ENCODE measurements at places on chromosomes 11 and 22.
A peak's percentile ranks its signal among the peaks of the same experiment; 100 is the strongest.

- DNase-seq = no peak
- no peaks in the 10 kb centered on the region for H3K27me3 ChIP-seq
Measured at GRCh38 chr22:45891471-45891995, 85.4 kb downstream of the WNT7B start.

- DNase-seq = no peak
Measured at GRCh38 chr22:32318361-32318760, 39.3 kb upstream of the RFPL3 start.

GRCh38 chr11:115695677-115696364, 191.6 kb upstream of the CADM1 start:
- H3K36me3 ChIP-seq = no peaks in the 10 kb centered on the region
- no peak for DNase-seq
- H3K27me3 ChIP-seq = no peaks in the 10 kb centered on the region
- H3K4me3 ChIP-seq = no peak overlapping the region
- peaks cover 12% of the 10 kb centered on the region for H3K4me1 ChIP-seq

DNA sequence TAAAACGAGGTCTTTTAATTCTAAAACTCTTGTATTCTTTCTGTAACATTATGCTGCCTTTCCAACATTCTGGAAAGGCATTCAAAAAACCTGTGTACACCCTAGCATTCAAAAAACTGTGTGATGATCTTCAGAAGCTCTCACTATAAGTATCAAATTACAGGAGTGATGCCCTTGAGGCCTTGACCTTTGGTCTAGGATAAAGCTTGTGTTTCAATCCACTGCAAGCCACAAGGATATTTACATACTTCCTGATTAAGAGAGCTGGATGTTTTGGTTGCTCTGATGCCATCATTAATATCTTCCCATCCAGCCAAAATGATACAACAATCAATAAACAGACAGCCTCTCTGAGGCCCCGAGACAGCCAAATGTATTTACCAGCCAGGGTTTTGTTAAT, 11.9 kb downstream of the CLPB start:
- no peak overlapping the region for H3K27ac ChIP-seq
- no peak for DNase-seq
- no peak overlapping the region for H3K4me3 ChIP-seq
- peaks cover 3% of the 10 kb centered on the region for H3K4me1 ChIP-seq
- H3K36me3 ChIP-seq = no peaks in the 10 kb centered on the region

DNA sequence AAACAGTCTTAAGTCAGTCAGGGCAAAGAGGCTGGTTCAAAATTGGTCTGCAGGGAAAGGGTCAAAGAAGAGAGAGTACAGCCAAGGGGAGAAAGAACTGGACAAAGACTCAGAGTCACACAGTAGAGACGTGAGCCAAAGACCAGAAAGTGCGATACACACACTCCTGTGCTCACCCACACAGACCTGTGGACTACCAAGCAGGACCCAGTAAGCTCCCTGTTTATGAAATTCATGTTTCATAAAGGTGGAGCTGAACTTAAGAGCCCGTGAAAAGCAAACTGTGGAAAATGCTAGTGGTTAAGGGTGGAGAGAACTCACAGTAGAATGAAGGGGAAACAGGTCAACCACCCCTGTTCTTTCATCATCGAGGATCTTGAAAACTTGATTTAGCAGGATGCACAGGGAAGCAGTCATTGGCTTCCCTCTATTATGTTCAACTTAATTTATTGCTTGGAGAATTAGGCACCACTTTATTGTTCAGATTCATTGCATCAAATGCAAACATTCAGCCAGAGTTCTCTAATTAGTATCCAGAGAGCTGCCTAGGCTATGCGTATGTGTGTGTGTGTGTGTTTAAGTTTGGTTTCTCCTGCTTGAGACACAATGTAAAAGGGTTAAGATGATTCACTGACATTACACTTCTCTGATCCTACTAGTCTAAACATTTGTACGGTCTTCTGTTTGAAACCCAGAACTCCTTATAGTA, 160.9 kb upstream of the MTMR2 start:
- H3K27me3 ChIP-seq = no peaks in the 10 kb centered on the region
- DNase-seq = no peak
- H3K4me1 ChIP-seq = no peaks in the 10 kb centered on the region
- H3K27ac ChIP-seq = no peak overlapping the region
- H3K4me3 ChIP-seq = no peak overlapping the region

DNA sequence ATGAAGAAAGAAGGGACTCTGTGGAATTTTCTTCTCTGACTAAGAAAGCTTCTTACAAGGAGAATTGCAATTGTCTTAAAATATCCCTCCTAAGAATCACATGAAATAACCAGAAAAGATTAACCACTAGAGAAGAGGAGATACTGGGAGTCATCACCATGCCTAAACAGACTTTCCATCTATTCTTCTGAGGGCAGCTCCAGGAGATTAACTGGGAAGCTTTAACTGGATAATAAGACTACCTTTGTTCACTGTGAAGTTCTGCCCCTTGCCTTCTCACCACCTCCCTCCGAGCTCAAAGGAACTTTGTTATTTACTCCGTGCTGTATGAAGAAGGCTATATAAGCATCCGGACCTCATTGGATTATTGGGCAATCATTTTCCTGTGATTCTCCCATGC, 24.5 kb upstream of the MMP7 start:
- H3K27me3 ChIP-seq = no peaks in the 10 kb centered on the region
- no peak overlapping the region for H3K4me3 ChIP-seq
- no peak for DNase-seq

GRCh38 chr11:60251485-60252212, 8.7 kb upstream of the MS4A4E start:
- H3K36me3 ChIP-seq = no peaks in the 10 kb centered on the region
- DNase-seq = no peak
- no peak overlapping the region for H3K4me3 ChIP-seq
- no peaks in the 10 kb centered on the region for H3K27me3 ChIP-seq
- no peaks in the 10 kb centered on the region for H3K4me1 ChIP-seq

GRCh38 chr11:47967577-47968525, 12.5 kb upstream of the PTPRJ start:
- H3K36me3 ChIP-seq = no peaks in the 10 kb centered on the region
- peaks cover 14% of the 10 kb centered on the region for H3K4me1 ChIP-seq
- DNase-seq = peak; percentile 90
- no peaks in the 10 kb centered on the region for H3K27me3 ChIP-seq
- H3K4me3 ChIP-seq = no peak overlapping the region

DNA sequence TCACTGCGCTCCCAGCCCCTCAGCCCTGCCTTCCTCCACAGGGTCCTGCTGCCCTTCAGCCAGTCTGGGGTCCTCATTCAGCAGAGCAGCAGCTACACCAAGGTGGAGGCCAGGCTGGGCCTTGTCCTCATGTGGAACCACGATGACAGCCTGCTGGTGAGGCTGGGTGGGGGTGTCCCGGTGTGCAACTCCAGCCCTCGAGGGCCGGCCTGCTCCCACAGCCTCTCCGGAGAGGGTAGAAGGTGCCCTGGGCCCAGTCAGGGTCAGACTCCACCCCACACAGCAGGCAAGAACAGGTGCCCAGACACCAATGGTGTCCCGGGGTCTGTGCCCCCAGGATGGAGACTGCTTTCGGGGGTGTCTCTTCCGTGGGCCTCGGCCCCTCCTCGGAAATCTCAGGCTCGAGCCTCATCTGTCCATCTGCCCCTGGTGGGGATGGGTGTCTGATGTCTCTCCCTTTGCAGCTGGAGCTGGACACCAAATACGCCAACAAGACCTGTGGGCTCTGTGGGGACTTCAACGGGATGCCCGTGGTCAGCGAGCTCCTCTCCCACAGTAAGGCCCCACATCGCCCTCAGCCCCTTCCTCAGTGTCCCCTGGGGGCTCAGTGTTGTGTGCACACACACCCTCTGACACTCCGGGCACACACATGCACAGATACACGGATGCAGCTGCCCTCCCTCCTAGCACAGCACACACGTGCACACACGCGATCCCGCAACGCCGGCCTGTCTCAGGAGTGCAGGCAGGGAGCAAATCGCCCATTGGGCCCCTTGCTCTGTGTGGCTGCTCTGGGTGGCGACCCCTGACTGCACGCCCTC, 4.9 kb downstream of the MUC5AC start:
- H3K27ac ChIP-seq = no peak overlapping the region
- DNase-seq = no peak
- H3K4me1 ChIP-seq = no peaks in the 10 kb centered on the region
- H3K27me3 ChIP-seq = no peaks in the 10 kb centered on the region
- no peaks in the 10 kb centered on the region for H3K36me3 ChIP-seq

- no peaks in the 10 kb centered on the region for H3K4me1 ChIP-seq
- no peaks in the 10 kb centered on the region for H3K36me3 ChIP-seq
- H3K4me3 ChIP-seq = no peak overlapping the region
- no peaks in the 10 kb centered on the region for H3K27me3 ChIP-seq
Measured at GRCh38 chr11:19013181-19013857, 47.2 kb downstream of the MRGPRX2 start.

DNA sequence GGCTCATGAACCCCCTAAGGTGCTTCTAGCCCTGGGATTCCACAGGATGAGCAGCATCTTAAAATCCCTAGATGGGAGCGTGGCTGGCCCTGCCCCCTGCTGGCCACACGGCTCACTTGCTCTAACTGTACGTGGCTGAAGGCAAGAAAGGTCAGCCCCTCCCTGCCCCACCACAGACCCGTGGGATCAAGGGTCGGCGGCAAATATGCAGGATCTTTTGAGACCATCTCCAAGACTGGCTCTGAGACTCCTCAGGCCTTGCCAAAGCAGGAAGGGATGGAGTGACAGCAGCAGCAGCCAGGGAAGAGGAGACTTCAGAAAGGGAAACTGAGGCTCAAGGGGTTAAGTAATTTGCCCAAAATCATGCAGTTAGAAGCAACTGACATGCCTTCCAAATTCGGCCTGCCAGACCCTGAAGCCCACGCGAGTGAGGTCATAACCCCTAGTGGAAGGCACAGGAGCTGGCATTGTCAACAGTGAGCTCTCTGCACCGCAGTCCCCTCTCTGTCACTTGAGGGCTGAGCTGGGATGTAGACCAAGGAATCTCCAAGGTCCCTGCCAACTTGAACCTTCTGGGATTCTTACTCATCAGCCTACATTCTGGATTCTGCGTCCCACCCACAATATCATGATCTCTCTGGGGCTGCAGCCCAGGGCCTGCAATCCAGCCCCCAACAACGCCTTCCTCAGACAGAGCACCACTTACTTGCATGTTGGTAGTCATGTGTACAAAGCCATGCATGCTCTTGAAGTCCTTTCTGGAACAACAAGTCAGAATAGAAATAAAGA, 31.4 kb downstream of the CREB3L1 start:
- no peaks in the 10 kb centered on the region for H3K27me3 ChIP-seq
- H3K27ac ChIP-seq = no peak overlapping the region
- no peak overlapping the region for H3K4me3 ChIP-seq
- no peaks in the 10 kb centered on the region for H3K4me1 ChIP-seq
- DNase-seq = peak; percentile 77
- no peaks in the 10 kb centered on the region for H3K36me3 ChIP-seq

DNA sequence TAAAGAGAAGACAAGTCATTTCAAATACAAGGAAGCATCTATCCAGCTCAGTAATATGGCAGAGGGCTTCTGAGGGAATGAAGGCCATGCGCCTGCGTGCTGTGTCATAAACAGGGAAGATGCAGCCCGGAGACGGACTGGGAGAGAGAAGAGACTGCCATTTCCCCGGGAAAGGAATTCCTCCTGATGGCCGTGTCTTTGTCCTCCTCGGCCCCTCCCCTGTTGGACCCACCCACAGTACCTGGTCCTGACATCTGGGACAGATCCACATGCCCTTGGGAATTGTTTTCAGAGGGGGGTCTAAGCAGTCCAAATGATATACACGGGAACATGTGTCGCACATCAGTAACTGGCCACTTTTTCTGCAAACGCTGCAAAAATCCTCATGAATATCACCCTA, 15.5 kb downstream of the LARGE2 start:
- H3K27me3 ChIP-seq = no peaks in the 10 kb centered on the region
- H3K4me3 ChIP-seq = no peak overlapping the region
- H3K36me3 ChIP-seq = peaks cover 31% of the 10 kb centered on the region
- no peaks in the 10 kb centered on the region for H3K4me1 ChIP-seq
- no peak overlapping the region for H3K27ac ChIP-seq
- DNase-seq = no peak

- H3K4me1 ChIP-seq = no peaks in the 10 kb centered on the region
- no peak overlapping the region for H3K4me3 ChIP-seq
- no peaks in the 10 kb centered on the region for H3K36me3 ChIP-seq
- H3K27me3 ChIP-seq = no peaks in the 10 kb centered on the region
- no peak overlapping the region for H3K27ac ChIP-seq
- peak; percentile 48 for DNase-seq
Measured at GRCh38 chr11:70628855-70629844, 230.8 kb downstream of the CTTN start.

DNA sequence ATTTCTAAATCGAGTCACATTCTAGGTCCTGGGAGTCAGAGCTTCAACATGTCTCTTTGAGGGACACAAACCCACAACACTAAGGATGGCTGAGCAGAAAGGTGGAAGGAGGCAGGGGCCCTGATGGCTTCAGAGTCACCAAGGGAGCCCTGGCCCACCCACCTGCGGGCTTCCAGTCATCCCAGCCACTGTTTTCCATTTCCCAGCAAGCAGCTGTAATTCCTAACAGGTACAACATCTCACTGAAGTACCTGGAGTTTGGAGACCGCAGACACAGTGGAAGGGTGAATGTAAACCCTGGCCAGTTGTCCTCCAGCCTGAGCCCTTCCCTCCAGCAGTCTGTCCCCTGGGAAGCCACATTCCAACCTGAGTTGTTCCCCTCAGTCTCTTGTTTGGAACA, 562.8 kb downstream of the TBC1D22A start:
- H3K27me3 ChIP-seq = no peaks in the 10 kb centered on the region
- H3K36me3 ChIP-seq = no peaks in the 10 kb centered on the region
- no peak for DNase-seq
- no peak overlapping the region for H3K4me3 ChIP-seq

DNA sequence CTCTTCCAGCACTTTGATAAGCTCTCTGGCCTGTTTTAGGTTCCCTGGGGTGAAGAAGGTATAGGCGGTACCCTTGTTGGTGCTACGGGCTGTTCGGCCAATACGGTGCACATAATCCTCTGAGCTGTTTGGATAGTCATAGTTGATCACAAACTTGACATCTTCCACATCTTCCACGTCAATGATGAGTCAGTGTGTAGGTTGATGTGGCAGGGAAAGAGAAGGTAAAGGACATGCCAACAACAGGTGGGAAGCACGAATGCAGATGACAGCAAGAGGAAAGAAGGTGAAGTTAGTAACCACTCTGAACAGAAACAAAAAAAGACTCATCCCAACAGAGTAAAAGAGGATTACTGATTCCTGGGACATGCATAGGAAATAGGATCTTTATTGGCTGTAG, 18.2 kb downstream of the DDX17 start:
- no peak overlapping the region for H3K27ac ChIP-seq
- H3K27me3 ChIP-seq = no peaks in the 10 kb centered on the region
- no peaks in the 10 kb centered on the region for H3K4me1 ChIP-seq
- no peak overlapping the region for H3K4me3 ChIP-seq
- peaks cover 97% of the 10 kb centered on the region for H3K36me3 ChIP-seq

DNA sequence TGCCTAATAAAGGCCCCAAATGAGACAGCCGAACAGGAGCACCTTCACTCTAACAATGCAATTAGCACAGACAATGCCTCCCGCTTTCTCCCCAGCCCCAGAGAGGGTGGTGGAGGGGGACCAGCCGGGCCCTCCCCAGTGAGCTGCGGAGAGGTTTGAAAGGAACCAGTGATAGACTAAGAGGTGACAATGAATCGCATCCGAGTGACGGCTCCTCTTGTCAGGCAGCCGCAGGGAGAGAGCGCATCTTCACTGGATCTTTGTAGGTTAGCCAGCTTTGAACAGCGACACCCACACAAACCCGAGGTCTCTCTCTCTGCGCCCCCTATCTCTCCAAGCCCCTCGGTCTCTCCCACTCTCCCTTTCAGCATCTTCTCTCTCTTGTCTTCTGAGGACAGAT, 28.0 kb downstream of the FLRT1 start:
- DNase-seq = no peak
- H3K4me3 ChIP-seq = no peak overlapping the region
- no peaks in the 10 kb centered on the region for H3K27me3 ChIP-seq
- H3K36me3 ChIP-seq = no peaks in the 10 kb centered on the region
